H9 (cell line): ENCODE measurements at places on chromosomes 7 and 10.

DNA sequence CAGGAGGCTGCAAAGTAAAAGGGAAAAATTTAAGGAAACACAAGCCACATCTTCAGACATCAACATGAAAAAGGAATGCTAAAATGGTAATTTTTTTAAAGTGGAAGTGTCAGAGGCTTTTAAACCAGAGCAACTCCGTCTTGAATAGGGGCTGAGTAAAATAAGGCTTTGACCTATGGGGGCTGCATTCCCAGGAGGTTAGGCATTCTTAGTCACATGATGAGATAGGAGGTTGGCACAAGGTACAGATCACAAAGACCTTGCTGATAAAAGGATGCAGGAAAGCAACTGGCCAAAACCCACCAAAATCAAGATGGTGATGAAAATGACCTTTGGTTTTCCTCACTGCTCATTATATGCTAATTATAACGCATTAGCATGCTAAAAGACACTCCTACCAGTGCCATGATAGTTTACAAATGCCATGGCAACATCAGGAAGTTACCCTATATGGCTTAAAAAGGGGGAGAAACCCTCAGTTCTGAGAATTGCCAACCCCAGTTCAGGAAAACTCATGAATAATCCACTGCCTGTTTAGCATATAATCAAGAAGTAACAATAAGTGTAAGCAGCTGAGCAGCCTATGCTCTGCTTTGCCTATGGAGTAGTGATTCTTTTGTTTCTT, 128.3 kb downstream of the SKAP2 start:
- DNase-seq = peak; percentile 47

DNA sequence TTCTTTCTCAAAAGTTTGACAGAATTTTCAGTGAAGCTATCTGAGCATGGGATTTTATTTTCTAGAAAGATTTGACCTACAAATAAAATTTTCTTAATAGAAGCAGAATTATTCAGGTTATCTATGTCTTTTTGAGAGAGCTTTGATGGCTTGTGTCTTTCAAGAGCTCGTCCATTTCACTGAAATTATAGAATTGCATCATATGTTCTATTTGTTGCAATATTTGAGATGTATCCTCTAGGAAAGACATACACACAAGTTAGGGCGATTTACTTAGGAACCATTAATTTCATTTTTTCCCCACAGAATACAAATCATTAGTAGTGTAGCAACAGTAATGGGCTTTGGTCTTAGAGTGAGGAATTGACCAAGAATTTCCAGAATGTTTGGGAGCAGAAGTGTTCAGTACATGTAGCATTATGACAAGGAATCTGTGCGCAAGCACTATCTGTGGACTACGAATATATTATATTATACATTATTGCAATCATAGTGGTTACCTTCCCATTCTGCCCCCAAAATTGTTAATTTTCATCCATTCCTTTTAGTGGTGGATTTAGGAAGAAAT, 12.8 kb upstream of the COL17A1 start:
- DNase-seq = no peak

- DNase-seq = no peak
Observed at GRCh38 chr7:46363688-46364087, 442.6 kb upstream of the IGFBP3 start.

GRCh38 chr7:105854498-105854897, 21.9 kb downstream of the ATXN7L1 start:
- no peak for DNase-seq

DNA sequence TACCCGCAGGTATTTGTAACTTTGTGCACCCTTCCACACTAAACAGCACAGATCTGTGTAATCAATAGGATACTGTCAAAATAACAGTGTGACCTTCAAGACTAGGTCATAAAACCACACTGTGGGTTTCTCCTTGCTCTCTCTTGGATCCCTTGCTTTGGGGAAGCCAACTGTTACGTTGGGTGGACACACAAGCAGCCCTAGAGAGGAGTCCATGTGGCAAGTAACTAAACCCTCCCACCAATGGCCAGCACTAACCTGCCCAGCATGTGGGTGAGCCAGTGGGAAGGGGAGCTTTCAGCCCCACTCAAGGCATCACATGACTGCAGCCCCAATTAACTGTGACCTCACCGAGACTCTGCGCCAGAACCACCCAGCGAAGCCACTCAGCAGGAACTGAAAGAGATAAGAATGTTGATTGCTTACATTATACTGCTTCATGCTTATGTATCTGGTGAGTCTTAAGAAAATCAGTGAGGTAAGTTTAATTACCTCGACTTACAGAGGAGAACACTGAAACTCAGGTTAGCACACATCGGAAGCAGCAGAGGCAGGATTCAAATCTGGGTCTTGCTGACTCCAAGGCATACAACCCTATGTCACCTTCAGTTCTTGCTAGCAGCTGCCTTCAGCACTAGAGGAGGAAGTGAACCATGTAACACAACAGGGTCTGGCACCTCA, 9.4 kb upstream of the ZC3HAV1 start:
- DNase-seq = no peak

DNA sequence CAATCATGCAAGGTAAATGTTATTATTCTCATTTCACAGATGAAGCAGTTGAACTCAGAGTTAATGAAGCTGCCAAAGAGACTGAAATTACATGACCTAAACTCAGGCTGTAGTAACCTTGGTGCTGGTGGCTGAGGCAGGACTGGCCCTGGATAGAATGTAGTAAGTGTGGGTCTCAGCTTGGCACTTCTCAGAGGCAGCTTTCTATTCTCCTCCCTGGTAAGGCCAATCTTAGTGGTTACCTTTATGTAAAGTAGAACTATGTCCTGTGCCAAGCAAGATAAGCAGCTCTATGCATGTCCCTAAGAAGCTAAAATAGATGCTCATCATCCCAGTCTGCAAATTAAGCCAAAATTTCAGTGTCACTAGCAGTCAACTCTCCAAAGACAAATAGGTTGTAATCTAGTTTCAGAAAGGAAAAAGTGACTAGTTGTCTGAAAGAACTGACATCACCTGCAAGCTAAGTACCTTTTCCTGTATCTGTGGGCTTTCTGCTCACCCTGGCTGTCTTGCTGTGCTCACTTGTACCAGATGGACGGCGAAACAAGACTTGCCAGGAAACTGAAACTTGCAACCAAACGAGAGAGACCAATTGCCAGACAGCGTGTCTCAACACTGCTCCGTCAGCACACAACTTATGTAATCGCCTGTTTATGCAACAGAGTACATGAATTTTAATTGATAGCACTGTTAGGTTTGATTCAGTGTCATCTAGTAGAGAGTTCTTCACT, 43.7 kb downstream of the CH25H start:
- no peak for DNase-seq

DNA sequence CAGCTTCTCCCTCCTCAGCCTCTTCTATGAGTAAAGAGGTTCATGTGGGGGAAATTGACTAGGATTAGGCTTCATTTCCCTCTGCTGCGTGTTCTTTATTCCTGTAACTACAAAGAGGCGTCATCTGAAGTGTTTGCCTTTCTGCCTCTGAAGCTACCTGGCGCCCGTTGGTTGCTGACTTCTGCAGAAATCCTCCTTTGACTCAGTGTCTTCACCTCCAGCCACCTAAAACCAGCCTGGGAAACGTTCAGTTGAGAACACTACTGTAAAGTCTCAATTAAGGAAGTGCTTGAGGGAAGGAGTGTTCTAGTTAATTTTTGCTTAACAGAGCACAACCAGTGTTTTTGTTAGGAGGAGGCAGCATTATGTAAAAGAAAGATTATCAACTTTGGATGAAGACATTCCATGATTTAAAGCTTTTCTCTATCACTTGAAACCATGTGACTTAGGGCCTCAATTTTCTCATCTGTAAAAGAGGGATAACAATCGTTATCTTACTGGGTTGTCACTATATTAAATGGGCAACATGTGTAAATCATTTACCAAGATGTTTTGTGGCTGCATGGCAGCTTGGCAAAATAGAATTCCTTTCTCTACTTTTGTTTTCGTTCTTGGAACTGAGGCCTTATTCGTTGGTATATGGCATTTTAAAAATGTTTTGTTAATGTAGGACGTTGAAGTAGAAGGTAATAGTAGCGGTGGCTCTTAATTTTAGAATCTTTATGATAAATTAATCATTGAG, 642.9 kb downstream of the SDK1 start:
- no peak for DNase-seq

GRCh38 chr7:70741666-70742065, 390.3 kb upstream of the GALNT17 start:
- no peak for DNase-seq

- DNase-seq = no peak
Observed at GRCh38 chr10:98150544-98150943, 16.1 kb downstream of the R3HCC1L start.

GRCh38 chr10:95935429-95935828, 27.7 kb downstream of the CC2D2B start:
- no peak for DNase-seq
